Mesangial cell (primary cell): ENCODE measurements at places on chromosomes 7 and 10. TPM values are rescaled to one million over a fixed set of nuclear protein-coding genes. Genes with fewer than 3 reads are reported as not detected.

AKR1C4 gene
- not detected in 2 replicates for total RNA-seq

ZP3 gene
- 1.5 and 3.9 TPM in 2 replicates for total RNA-seq

CTTNBP2 gene
- total RNA-seq = 6.2 and 34.9 TPM in 2 replicates

METTL27 gene
- total RNA-seq = 10.8 and 28.3 TPM in 2 replicates

NEUROG3 gene
- not detected in 2 replicates for total RNA-seq

OR2A7 gene
- 1.1 and 2.2 TPM in 2 replicates for total RNA-seq

COL26A1 gene
- 0.16 and 0.25 TPM in 2 replicates for total RNA-seq

TSPAN15 gene
- 2.6 and 9.5 TPM in 2 replicates for total RNA-seq

HMX3 gene
- total RNA-seq = not detected in 2 replicates

NODAL gene
- total RNA-seq = not detected in 2 replicates
